ENCODE measurements at places on chromosomes 2 and 18.

- DNase-seq = no peak
Observed at GRCh38 chr18:40469316-40469715, 1485.7 kb upstream of the PIK3C3 start.

GRCh38 chr18:35915056-35915455 is 57.4 kb upstream of the RMP24 start:
- no peak for DNase-seq

DNA sequence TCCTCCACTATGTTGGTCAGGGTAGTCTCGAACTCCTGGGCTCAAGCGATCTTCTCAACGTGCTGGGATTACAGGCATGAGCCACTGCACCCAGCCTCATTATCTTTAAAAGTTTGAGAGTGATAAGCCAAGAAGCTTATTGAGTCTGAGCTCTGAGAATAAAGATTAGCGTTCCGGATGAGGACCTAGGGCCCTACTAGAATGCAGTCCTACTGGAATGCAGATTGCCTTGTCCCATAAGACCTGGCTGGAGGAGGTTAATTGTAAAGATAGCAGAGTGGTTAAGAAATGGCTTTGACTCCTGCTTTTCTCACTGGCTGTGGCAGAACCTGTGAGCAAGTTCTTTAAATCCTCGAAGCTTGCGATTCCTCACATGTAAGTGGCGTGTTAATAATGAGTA is 4.0 kb downstream of the VWA3B start:
- no peak for DNase-seq

DNA sequence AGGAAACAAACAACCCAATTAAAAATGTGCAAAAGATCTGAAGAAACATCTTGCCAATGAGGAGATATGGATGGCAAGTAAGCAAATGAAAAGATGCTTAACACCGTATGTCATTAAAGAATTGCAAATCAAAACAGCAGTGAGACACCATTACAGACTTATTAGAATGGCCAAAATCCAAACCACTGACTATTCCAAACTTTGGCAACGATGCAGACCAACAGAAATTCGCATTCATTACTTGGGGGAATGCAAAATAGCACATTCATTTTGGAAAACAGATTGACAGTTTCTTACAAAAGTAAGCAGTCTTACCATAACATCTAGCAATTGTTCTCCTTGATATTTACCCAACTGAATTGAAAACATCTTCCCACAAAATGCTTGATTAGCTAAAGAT is 1118.7 kb downstream of the SUCLG1 start:
- no peak for DNase-seq

- DNase-seq = no peak
Observed at GRCh38 chr2:98508709-98509066, 64.0 kb downstream of the INPP4A start.

DNA sequence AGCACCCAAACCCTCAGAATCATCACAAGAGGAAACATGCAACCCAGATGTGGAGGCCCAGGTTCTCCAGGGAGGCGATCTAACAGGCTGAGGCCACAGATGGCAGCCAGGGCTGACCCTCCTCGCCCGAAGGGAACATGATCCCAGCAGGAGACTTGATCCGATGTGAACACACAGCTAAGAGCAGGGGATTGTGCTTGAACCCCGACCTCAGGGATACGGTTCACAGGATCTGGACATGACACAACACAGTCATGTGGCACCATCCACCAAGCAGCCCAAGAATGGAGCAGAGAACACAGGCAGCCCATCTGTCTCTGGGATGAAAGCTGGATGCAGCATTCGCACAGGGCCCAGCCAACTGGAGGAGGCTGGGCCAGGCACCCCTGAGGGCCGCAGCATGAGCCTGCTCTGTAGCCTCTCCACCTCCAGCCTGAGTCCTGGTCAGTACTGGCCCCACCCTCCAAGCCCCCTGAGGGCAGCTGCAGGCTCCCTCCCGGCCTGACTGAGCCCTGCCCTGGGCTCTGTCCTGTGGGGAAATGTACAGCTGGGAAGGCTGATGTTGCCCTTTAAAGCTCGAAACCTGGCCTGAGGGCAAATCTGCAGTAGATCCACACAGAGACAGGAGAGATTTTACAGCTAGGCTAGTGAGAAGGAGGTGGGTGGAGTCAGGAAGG is 39.0 kb downstream of the AQP12A start:
- DNase-seq = no peak

- peak; percentile 79 for DNase-seq
Observed at GRCh38 chr2:19649785-19650380, 251.9 kb downstream of the TTC32 start.

DNA sequence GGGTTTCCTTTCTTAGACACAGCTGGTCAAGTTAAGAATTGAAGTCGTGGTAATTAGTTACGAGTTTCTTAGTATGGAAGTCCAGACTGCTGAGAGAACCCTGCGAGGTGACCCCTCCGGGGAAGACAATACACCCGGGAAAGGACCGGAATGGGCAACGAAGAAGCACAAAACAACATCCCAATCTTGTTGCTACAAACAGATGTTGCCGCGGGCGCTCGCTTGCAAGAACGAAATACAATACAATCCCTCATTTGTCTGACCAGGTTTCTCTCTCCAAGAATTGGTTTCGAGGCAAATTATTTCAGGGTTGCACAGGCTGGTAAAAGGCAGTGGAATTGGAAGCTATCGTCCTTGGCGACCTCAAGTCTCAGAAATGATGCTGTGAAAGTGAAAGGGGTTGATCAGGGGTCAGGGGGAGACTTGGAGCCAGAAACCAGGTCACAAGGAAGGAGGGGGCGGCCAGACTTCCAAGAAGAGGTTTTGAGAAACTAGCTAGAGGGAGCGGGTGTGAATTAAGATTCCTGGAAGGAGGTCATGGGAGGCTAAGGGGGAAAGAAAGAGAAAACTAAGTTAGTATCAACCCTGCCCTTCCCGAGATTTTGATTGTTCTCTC is 401.9 kb downstream of the HRH4 start:
- no peak for DNase-seq

GRCh38 chr2:16037808-16038457 is 97.6 kb downstream of the MYCN start:
- DNase-seq = no peak

- DNase-seq = no peak
Observed at GRCh38 chr2:107323946-107324565, 438.1 kb upstream of the ST6GAL2 start.

DNA sequence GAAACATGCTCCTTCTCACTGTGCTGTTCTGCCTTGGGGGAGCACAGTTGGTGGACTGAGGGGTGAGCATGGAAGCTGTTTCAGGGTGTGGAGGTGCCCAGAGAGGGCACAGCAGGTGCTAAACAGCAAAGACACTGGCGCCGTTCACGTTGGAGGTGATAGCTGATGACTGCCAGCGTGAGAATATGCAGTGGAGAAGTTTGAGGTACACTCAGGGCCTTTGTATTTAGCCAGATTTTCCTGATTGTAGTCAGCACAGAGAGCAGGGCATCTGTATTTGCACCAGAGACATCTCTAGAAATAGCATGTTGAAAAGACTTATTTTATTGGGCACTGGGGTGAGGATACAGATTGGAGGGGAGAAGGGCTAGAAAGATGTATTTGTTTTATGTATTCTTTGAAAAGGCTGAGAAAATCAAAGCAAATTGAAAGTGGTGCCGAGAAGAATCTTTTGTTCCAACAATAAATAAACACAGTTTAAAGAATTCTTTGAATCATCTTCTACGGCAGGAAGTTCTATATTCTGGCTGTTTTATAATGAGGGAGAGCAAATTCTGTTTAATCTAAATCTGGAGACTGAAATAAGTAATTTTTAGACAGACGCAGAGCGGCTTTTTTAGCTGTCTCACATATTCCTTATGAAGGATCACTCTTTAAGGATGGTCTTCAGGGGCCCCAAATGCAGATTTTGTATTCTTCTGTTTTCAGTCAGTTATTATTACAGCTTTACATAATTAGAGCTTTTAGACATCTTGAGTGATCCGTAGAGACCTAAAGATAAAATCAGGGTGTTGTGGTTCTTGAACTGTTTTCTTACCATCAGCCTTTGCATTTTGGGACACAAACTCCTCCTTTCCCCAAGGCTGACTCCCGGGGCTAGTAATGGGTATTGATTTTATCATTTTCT is 7.1 kb downstream of the ZNF532 start:
- no peak for DNase-seq

DNA sequence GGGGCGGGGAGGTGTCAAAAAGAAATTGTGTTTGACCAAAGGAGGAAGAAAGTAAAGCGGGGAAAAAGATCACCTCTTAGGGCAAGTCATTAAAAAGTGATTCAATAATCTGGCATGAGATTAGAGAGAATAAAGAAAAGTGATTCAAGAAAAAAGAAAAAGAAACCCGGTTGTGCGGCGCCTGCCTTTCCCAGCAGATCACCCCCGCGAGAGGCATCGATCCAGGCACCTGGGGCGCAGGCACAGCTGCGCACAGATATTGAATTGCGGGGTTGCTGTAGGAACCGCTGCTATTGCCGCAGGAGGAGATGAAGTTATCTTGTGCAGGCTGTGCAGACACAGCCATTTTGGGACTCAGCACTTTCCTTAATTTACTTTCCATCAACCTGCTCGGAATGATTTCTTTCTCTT is 71.2 kb downstream of the PLB1 start:
- DNase-seq = peak; percentile 50

DNA sequence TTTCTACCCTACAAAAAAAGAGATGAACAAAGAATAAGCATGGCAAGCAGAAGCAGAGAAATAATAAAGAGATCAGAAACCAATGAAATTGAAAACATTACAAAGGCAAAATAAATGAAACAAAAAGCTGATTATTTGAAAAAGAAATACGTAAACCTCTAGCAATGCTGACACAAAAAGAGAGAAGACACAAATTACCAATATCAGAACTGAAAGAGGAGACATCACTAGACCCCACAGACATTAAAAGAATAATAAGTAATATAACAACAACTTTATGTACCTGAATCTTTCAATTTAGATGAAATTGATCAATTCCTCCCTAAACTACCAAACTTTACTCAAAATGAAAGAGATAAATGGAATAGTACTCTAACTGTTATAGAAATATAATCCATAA is 75.9 kb downstream of the TMEM163 start:
- DNase-seq = no peak

- DNase-seq = no peak
Observed at GRCh38 chr2:132542953-132543569, 126.5 kb downstream of the GPR39 start.

DNA sequence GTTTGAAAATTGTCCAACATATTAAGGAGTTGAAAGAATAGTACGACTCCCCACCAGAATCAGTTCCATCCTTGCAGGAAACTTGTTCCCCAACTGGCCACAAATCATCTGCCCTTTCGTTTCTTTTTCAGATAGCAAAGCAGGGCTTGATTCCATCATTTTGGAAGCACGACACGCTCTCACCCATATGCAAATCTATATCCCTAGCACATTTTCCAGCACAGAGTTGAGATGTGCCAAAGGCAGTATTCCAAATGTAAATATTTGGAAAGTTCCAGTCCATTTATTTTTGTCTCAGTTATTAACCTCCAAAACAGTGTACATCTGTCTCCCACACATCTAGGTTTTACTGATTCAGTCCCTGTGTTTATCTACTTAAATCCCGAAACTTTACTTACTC is 128.8 kb upstream of the BCL2L11 start:
- no peak for DNase-seq

GRCh38 chr2:231298091-231298490 is 97.4 kb upstream of the B3GNT7 start:
- DNase-seq = no peak

DNA sequence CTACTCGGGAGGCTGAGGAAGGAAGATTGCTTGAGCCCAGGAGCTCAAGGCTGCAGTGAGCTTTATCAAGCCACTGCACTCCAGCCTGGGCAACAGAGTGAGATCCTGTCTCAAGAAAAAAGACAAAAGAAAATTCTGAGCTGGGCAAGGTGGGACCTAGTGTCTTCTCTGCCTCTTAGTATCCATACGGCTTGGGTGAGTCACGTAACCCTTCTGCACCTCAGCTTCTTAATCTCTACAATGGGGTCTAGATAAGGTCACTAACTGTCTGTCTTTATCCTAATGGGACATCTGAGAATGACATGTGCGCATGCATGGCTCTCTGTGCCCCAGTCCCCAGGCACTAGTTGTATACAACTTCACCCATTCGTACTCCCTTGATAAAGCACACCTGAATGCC is 53.4 kb upstream of the TLK1 start:
- DNase-seq = no peak

- DNase-seq = no peak
Observed at GRCh38 chr2:220227266-220227920, 600.0 kb downstream of the SLC4A3 start.

DNA sequence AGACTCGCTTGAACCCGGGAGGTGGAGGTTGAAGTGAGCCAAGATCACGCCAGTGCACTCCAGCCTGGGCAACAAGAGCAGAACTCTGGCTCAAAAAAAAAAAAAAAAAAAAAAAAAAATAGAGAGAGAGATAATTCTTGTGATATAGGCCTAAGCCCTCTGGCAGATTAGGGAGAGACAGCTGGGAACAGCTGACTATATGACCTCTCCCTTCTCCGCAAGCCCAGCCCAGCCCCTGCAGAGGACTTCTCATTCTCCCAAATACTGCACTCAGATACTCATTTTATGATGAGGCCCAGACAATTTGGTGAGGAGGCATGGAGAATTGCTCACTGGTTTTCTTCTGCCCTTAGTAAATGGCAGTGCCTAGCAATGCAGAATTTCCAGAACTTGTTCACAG is 262.0 kb downstream of the HAUS1 start:
- no peak for DNase-seq

- DNase-seq = no peak
Observed at GRCh38 chr2:70280242-70280798, 13.2 kb downstream of the SNRPG start.

DNA sequence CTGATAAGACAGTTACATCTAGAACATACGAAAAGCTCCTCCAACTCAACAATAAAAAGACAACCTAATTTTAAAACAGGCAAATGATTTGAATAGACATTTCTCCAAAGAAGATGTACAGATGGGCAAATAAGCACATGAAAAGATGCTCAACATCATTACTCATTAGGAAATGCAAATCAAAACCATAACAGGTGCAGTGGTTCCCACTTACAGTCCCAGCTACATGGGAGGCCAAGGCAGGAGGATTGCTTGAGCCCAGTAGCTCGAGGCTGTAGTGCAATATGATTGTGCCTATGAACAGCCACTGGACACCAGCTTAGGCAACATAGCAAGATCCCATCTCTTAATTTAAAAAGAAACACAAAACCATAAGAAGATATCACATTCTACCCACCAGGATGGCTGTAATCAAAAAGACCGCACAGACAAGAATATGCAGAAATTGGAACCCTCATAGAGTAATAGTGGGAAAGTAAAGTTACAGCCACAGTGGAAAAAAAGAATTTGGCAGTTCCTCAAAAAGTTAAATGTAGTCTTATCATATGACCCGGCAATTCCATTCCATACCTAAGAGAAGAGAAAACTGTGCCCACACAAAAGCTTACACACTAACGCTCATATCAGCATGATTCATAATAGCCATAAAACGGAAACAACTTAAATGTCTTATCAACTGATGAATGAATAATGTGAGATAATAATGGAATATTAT is 30.5 kb upstream of the ARMC9 start:
- DNase-seq = no peak

GRCh38 chr2:202494300-202495229 is 118.4 kb downstream of the BMPR2 start:
- no peak for DNase-seq

Measured in urothelium cell line (cell line).